Left colon (tissue), 2 donors: ENCODE measurements at places on chromosomes 4 and X. TPM values are rescaled to one million over a fixed set of nuclear protein-coding genes. Genes with fewer than 3 reads are reported as not detected.

LRBA gene
- 65.7 TPM for total RNA-seq

RPS6KA6 gene
- total RNA-seq = 11.6 TPM

NSG1 gene
- 3.0 TPM for total RNA-seq

CD38 gene
- total RNA-seq = 1.1 TPM

CT45A2 gene
- total RNA-seq = not detected

RAI2 gene
- total RNA-seq = 3.5 TPM

USP17L10 gene
- total RNA-seq = not detected

- no peak for DNase-seq
Observed at GRCh38 chr4:185137233-185137925, 5.7 kb upstream of the SLC25A4 start.

- no peak for DNase-seq
Observed at GRCh38 chr4:157389741-157390140, 169.2 kb downstream of the GRIA2 start.

GRCh38 chrX:74251006-74251930 lies 52.7 kb upstream of the ZCCHC13 start:
- DNase-seq = peak; percentile 49

- DNase-seq = no peak
Observed at GRCh38 chr4:10031668-10032590, 10.6 kb upstream of the SLC2A9 start.

GRCh38 chr4:25805255-25805860 lies 57.4 kb downstream of the SEL1L3 start:
- no peak for DNase-seq
